ENCODE measurements at places on chromosomes 12 and 14.

- DNase-seq: no peak
Observed at GRCh38 chr12:93886533-93887511, 209.6 kb downstream of the CRADD start.

GRCh38 chr14:59354666-59355065, 110.5 kb downstream of the GPR135 start:
- no peak for DNase-seq

DNA sequence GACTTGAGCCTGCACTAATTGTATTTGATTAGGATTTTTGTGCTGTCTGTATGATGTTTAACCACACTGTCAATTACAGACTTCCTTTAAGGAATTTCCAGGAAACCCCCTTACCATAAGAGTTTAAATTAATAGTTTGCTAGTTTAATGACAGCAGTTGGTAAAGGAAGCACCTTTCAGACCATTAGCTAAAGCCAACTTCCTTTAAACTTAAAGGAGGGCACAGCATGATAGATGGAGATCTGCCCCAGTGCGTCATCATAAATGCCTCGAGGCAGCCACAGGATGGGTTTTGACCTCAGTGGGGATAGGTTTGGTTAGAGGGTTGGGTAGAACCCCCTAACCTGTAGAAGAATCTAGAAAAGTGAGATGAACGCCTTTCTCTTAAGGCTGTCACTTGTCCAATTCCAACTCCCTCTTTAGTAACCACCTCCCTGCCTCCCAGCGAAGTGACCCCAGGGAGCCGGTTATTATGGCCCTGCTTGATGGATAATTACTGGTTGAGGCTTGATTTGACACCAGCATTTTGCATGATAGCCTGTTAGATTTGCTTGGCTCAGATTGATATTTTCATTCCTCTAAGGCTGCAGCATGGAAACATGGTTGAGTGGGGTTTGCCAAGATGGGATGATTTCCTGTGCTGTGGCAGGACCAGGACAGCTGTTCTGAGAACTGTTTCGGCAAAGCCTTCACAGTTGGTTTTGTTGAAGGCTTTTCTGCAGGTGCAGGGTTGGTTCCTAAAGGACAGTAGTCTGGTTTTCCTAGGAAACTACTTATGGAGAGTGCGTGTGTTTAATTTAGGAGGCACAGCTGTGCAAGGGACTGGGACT, 62.7 kb downstream of the CHST11 start:
- peak; percentile 14 for DNase-seq

DNA sequence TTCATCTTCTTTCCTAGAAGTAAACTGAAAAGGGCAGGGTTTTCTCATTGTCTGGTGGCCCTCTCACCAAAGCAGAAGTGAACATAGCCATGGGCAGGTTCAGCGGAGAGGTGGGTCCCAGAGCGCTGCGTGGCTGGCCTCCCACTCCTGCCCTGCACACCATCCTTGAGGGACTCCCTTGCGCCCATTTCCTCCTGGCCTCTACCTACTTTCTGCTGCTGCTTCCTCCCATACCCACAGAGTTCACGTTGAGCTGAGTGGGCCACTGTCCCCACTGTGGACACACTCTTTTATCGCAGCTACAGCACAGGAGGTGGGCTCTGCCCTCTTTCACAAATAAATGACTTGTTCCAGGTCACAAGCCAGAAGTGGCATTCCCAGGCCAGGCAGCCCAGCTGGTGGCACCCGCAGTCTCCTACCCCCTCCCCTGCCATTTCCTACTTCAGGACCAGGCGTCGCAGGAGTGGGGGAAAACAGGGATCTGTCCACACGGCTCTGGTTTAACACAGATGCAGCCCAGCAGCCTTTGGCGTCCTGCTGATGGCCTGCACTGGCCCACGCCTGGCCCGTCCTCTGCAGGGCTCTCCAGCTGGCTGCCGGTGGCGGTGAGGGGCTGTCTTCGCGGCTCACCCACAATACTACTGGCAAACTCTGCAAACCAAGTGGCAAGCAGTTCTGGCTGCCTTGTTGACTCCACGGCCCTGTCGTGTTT, 4.9 kb downstream of the SIVA1 start:
- DNase-seq: no peak

GRCh38 chr14:90444077-90444696, 47.4 kb downstream of the CALM1 start:
- DNase-seq: no peak

DNA sequence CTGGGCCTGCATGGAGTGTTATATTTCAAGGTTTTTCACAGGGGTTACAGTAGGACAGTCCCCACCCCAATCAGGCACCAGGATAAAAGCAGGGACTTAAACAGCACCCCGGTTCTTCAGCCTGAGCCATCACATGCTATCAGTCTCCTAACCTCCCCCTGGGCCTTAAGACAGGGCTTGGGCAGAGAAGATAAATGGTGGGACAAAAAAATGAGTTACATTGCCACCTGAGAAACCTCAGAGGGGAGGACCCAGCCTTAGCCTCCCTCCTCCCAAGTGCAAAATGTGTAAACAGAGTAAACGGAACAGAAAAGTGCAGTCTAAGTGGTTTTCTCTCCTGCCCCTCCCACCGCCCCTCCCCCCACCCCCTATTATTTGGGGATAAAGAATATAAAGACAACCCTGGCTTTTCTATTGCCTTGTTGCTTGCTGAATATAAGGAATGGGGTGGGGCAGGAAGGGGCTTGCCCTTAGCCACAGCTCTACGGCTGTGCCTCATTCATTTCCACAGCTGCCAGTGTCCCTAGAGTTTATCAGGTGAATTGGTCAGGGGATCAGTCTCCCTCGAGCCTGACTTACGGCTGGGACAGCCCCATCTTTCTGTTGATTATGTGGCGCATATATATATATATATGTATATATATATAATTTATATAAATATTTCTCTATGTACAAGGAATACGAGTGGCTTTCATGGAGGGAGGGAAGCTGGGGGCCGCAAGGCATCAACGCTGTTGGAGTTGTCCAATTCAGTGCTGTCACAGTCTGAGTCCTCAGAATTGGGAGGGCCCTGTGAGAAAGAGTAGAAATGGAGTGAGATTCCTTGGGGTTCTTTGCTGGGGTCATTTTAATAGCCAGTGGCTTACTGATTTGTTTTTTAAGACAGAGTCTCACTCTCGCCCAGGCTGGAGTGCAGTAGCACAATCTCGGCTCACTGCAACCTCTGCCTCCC, 18.5 kb downstream of the MAP3K12 start:
- DNase-seq: no peak

- DNase-seq: no peak
Observed at GRCh38 chr12:51395283-51396230, 4.4 kb upstream of the GALNT6 start.

DNA sequence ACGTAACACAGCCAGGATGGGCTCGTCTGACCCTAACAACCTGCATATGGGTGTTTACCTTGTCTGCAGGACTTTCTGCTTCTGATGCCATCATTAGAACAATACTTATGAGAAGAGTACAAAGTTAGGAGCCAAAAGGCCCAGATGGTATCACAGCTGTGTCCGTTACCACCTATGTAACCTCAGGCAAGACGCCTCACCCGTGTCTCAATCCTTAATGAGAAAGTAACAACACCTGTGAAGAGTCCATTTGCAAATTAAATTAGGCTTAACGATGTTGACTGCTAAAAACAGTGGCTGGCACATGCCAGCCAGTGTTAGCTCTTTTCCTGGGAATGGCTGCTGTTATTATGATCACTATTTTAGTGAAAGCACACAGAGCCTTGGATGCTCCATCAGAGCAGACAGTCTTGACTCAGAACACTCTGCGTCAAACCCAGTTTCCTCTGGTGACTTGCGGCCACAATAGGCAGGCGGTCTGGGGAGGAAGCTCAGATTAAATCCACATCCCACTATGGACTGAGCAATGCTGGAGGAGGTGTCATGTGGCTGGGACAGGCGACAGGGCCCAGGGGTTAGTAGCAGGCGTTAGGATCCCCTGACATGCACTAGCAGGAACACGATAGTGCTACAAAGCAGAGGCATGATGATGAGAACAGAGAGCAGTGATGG, 125.3 kb downstream of the SLC15A4 start:
- DNase-seq: no peak

DNA sequence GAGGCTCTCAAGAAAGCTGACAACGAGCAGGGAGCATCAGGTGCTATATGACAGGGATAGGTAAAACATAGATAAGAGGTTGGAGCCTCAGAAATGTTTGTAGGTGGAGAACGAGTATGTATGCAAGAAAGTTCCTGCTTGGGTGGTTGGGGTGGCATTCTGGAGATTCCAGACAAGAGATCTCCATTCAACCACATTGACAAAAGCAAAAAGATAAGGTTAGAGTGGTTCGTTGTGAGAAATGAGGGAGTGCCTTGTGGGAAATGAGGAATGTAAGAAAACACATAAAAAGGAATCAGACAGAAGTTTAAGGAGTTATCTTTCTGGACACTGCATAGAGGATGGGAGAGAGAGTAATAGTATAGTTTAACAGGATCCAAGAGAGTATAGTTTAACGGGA, 290.3 kb downstream of the DPF3 start:
- DNase-seq: no peak

- DNase-seq: no peak
Observed at GRCh38 chr12:105351523-105351922, 21.0 kb downstream of the C12orf75 start.

- no peak for DNase-seq
Observed at GRCh38 chr14:94125659-94126418, 3.6 kb downstream of the IFI27L2 start.

- DNase-seq: no peak
Observed at GRCh38 chr14:91032248-91032647, 28.2 kb downstream of the RPS6KA5 start.

- no peak for DNase-seq
Observed at GRCh38 chr14:99853206-99853605, 60.0 kb downstream of the EML1 start.

GRCh38 chr12:4567073-4567881, 5.3 kb downstream of the DYRK4 start:
- no peak for DNase-seq

DNA sequence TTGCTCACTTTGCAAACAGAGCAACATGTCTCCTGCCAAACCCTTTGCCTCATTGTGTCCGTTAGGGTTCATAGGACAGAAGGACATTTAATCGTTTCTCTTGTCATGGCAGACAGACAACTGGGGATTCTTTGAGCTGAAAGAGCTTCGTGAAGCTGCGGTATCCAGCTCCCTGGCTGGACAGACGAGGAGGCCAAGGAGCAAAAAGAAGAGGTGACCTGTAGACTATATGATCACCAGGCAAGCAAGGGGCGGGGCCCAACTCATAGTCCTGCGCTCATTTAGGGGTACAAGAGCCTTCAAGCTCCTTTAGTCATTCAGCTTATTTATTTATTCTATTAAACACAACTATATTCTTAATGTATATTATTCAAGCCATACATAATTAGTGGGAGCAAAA, 66.8 kb upstream of the VRK1 start:
- DNase-seq: no peak

DNA sequence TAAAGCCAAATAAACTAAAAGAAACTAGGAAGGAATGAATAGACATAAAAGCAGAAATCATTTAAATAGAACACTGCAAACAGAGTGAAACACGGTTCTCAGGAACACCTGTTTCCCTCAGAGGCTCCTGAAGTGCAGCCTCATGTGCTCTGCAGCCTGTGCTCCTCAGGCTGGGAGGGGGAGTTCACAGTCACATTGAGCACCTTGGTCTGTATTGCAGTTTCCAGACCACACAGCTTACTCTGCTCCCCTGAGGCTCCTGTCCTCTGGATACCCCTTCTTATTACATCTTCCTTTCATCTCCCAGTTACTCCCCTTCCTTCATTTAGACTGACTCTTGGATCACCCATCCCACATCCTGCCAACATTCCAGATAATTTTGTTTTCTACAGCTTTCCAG, 49.7 kb upstream of the DCD start:
- DNase-seq: no peak

DNA sequence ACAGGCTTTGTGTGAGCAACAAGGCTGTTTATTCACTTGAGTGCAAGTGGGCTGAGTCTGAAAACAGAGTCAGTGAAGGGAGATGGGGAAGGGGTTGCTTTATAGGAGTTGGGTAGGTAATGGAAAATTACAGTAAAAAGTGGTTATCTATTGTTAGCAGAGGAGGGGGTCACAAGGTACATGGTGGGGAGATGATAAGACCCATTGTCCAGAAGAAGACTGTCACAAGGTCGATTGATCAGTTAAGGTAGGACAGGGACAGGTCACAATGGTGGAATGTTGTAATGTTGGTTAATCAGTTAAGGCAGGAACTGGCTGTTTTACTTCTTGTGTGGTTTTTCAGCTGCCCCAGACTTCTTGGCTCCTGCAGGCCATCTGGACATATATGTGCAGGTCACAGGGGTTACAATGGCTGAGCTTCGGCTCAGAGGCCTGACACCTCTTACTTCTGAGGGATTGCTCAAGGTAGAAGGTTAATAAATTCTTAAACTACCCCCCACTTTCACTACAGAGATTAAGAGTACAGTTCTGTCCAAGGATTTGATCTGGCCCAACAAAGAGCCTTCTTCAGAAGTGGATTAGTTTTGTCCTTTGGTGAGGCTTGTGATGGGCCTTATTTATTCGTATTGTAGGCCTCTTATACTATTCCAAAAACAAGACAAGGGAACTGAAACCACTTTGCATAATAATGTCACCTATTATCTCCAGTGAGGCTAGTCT, 13.8 kb upstream of the DHRS4 start:
- no peak for DNase-seq

- no peak for DNase-seq
Observed at GRCh38 chr14:56581041-56581727, 1.6 kb downstream of the TMEM260 start.

- DNase-seq: no peak
Observed at GRCh38 chr12:47739979-47740378, 14.7 kb upstream of the ENDOU start.

DNA sequence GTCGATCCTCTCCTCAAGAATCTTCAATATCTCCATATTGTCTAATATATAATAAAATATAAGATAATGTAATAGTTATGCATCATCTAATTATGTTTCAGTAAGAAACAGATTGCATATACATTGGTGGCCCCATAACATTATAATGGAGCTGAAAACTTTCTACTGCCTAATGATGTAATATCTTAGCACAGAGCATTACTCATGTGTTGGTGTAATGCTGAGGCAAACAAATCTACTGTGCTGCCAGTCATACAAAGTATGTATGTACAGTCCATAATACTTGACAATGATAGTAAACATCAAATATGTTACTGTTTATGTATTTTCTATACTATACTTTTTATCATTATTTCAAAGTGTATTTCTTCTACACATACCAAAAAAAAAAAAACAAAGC, 128.7 kb downstream of the CPNE8 start:
- no peak for DNase-seq

- DNase-seq: no peak
Observed at GRCh38 chr12:4246116-4246515, 27.4 kb upstream of the CCND2 start.

DNA sequence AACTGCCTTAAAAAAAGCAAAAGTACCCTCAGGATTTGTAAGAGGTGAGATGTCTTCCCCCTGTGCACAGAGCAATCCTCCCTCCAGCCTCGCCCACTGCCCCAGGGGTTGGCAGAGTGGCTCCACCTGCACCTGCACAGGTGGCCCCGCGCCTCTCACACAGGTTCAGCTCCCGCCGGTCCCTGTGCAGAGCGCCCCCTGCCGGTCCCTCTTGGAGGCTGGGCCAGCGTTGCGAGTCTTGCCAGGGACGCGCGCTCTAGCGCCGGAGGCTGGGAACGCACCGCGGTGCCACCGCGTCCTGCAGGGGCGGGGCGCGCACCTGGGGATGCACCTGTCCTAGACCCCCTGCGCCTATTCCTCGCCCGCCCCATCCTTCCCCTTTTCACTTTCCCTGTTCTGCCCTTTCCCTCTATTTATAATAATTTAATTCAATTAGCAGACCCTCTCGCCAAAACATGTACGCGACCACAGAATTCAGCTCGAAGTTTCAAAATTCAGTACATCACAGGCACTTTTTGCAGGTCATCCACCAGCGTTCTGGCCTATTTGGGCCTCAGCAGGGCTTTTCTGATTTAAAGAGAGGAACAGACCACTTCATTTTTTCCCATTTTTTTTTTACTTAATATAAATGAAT, 618.6 kb downstream of the AACS start:
- DNase-seq: no peak
